GM12878 (cell line): ENCODE measurements at places on chromosomes 6 and 20.

DNA sequence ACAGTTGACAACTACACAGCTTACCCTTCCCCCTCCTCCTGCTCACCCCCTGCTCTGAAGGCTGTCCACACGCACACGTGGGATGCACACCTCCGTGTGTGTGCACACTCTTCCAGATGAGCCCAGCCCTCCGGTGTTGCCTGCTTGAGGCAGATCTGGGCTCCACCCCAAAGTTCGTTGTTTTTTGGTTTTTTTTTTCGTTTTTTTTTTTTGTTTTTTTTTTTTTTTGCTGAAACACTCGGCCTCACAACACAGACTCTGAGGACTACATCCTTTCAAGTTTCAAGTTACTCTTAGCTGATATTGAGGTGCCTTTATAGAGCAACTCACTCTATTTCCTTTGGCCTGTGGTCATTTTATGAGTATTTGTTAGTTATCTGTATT lies 88.2 kb downstream of the RREB1 start:
- DNase-seq: no peak

- no peak for DNase-seq
These were observed 9.2 kb downstream of the ADAM33 start for GRCh38 chr20:3672547-3673171.

DNA sequence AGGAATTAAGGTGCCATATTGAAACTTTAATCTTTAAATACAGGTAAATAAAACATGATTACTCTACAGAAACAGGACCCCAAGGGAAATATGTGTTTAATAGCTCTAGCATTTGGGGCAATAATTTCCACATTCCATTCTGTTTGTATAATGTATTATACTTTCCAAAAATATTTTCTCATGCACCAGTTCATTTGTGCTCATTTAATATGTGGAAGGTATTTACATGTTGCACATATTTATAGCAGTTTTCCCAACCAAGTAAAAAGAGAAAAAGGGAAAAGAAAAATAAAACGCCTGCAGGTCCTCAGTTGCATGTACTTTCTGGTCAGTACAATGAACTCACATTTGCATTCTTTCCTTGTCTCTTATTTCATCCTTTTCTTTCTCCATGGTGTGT lies 129.5 kb upstream of the SULF2 start:
- no peak for DNase-seq

DNA sequence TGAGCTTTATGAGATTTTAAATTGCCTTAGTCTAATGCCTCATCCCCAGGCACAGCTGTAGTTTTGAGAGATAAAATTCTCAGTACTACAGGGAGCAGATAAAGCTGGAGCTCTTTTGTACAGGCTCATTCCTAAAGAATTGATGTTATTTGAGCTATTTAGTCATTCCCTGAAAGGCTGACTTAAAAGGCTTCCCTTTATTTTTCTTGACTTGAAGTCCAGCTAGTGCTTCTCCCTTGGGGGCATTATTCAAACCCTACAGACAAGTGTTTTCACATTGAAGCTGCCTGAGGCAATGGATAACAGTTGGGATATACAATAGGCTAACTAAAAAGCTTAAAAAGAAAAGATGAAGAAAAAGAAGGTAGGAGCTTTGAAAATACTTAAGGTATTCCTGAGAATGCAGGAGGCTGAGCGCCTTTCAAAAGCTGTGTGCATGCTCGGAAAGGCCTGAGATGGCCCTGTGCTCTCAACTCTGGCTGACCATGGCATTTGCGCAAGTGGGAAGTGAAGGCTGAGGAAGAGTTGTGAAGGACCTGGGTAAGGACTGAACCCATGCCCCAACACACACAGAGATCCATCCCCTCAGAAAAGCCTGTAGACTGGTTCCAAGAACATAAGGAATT lies 315.1 kb downstream of the SMOC2 start:
- DNase-seq: no peak

DNA sequence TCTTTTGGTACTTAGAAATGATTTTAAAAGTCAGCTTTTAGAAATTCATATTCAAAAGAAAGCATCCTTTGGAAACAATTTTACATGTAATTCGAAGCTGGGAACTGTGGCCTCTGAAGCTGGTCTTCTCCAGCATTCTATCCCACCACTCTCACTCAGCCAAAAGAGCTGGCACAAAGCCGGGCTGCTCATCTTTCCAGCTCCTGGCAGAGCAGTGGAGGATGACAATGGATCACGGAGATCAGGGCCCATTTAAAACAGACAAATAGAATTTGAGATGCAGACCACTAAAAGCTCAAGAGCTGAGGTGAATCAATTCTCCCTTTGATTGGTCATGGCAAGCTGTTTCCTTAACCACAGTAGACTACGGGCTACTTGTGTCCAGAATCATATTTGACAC lies 60.6 kb downstream of the OTOR start:
- DNase-seq: no peak

DNA sequence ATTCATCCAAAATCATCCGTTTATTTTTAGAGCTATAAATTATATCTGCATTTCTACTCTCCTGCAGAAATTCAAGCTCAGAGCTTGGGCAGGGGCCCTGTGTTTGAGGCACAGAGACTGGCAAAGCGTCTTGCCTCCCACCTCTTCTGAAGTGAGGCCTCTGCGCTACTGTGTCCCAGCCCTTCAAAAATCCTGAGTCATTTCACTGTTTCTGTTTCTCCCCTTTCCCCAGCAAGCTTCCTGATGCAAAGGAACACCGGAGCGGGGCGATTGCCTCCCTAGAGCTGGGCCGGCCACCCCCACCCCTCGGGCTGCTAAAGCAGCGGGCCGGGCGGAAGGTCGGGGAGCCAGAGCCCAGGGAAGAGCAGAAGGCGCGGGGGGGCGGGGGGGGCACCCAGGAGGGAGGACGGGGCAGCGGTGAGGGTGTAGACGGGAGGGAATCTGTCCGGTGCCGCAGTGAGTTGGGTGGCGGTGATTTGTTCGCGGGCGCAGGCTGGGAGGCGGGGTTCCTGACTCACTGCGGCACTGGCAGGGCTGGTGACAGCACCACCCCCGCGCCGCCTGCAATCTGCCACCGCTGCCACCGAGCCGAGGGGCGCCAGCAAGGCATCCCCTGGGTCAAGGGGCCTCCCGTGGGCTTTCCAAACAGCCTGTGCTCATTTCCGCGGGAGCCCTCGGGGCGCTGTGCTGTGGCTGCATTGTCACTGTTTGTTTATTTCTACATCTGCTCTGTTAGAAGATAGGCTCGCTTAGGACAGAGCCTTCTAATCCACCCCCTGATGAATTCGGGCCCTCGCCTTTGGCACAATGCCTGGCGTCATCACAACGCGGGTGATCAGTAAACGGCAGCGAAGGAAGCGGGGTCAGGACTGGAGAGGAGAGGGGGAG lies 46.5 kb upstream of the SNAP25 start:
- DNase-seq: no peak
